ENCODE measurements at places on chromosomes 7 and 10. TPM values are rescaled to one million over a fixed set of nuclear protein-coding genes. Genes with fewer than 3 reads are reported as not detected.

- peak; percentile 77 for DNase-seq
Measured at GRCh38 chr10:31707093-31708039, 221.3 kb downstream of the ARHGAP12 start.

The UTF1 gene
- not detected for total RNA-seq

DNA sequence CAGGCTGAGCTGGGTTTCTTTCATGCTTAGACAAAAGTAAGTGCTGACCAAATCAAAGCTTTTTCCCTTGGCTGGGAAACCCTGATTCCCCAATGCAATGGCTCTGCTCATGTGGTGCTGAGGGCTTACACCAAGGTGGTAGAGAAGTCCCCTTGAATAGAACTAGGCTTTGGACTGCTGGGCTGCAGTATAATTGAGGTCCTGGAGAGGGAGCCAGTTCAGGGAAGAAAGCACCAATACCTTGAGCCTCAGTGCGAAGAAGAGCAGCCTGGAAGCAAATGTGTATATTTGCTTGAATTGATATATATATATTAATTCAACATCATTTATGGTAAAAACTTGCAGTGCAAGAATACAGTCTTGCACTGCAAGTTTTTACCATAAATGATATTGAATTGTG lies 391.1 kb downstream of the RPS24 start:
- no peak for DNase-seq

The HOXA7 gene
- 0.18 TPM for total RNA-seq

The RARRES2 gene
- not detected for total RNA-seq

The HGF gene
- 50.9 TPM for total RNA-seq

- peak; percentile 5 for DNase-seq
Measured at GRCh38 chr7:115707258-115708012, 323.1 kb downstream of the TFEC start.

DNA sequence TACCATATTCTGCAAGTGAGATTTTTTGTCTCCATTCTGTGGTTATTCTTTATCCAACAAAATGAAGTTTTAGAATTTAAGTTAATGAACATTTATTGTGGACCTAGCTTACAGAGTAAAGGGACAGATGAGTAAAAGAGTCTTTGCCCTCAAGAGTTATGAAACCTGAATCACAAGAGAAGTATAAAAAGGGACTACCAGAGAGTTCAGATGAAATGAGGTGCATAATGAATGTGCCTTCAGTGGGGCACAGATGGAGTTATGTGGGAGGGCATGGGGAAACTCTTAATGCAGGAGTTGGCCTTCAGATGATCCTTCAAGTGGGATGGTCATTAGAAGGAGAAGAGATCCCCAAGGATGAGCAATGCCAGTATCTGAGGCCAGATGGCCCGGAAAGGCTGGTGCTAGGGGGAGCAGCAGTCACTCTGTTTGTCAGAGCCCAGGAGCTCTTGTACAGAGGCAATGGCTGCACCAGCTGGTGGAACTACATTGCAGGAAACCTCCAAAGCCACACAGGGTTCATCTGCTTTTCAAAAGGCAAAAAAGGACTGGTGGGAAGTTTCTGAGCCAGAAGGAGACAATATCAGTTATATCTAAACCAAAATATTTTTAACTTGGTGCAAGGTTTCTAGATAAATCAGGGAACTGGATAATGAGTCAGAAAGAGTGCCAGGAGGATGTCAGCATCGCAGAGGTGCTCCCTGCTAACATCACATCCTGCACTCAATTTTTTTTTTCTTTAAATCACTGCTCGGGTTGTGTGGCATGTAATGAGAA lies 162.0 kb downstream of the KLF6 start:
- DNase-seq: peak; percentile 55
